ENCODE measurements at places on chromosomes 4 and X.

- DNase-seq, result no peak
Observed at GRCh38 chr4:24328711-24329110, 255.6 kb downstream of the DHX15 start.

GRCh38 chr4:8708401-8709021, 115.9 kb downstream of the CPZ start:
- DNase-seq, result no peak

DNA sequence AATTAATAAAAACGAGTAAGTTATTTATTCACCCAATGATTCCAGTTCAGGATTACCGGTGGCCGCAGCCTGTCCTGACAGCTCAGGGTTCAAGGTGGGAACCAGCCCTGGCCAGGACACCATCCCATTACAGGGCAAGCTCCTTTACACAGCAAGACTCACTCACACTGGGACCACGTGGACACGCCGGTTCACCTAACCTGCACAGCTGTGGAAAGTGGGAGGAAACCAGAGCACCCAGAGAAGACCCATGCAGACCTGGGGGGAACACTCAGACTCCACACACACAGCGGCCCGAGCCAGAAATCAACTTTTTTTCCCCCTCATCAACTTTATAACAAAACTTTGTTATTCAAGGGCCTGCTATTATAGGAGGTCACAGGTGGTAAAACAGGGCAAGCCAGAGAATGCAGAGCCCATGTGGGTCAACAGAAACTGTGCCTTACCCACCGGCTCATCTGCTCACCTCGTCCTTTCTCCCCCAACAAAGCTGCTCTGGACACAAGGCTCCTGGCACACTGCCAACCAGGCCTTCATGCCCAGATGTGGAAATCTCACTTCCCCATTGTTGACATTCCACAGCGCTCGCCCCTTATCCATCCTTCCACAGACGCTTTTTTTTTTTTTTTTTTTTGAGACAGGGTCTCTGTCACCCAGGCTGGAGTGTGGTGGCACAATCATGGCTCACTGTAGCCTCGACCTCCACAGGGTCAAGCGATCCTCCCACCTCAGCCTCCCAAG, 8.0 kb upstream of the ODAPH start:
- no peak for DNase-seq

DNA sequence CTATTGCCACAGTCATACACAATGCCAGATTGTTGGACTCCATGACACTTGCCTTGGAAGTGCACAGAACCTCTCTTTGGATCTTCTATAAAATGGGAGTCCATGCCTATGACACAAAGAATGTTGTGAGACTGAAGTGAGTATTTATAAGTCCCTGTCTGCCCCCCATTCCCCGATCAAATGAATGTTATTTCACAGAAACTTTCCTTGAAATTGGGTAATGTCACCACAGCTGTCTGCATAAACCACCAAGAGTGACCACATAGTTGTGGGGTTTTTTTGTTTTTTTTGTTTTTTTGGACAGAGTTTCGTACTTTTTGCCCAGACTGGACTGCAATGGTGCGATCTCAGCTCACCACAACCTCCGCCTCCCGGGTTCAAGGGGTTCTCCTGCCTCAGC, 27.1 kb upstream of the REST start:
- DNase-seq, result no peak

GRCh38 chrX:74924449-74925224, 615 bp downstream of the NEXMIF start:
- DNase-seq, result peak; percentile 3

DNA sequence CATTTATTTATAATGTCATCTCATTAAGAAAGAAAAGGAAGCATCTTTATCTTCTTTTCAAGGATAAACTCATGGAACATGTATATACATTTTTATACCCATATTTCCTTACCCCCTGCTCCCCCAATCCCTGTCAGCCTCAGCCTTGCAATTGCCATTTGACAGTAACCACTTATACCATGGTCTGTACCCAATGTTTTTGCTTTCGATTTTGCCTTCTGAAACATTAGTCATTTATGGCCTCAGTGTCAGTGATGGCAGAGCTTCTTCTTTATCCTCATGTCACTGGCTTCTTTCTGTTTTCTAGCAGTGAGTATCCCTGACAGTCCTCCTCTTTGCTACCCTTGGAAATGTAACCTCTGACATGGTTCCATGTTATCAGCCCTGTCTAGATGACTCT, 228.4 kb downstream of the SPRY1 start:
- no peak for DNase-seq

DNA sequence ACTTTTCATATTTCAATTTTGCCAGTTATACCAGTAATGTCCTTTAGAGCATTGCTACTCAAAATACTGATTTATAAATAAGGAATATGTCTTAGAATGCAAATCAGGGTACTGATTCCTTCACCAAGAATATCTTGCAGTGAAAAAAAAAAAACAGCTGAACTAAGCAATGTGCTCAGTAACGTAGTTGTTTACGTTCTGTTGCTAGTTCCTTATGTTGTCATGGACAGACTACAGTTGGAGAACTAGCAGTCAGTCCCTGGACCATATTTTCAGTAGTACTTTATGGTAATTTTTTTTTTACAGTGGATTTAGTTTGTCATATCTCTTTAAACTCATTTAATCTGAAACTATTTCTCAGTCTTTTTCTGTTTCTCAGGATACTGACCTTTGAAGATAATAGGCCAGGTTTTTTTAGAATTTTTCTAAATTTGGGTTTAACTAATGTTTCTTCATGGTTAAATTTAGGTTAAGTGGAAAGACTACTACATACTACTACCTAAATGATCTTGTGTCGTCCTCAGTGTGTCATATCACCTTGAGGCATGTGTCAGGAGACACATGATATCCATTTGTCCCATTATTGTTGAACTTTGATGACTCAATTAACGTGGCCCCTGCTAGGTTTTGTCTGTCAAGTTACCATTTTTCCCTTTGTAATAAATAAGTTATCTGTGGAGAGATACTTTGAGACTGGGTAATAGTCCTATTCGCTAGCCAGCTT, 21.0 kb downstream of the SMARCAD1 start:
- DNase-seq, result no peak

DNA sequence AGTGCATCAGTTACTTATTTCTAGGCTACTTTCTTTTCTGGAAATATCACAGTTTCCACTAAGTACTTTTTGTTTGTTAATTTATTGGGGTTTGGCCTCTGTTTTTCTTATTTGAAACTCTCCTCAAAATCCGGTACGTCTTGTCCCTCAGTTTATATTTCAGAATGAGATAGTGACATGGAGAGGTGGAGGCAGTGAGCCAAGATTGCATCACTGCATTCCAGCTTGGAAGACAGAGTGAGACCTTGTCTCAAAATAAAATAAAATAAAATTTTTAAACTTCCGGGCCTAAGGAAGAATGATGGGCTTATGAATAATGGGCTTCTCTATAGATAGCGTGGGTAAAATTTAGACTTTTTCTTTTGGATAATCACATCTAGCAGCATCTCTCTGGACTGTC, 567.8 kb downstream of the TRIML1 start:
- DNase-seq, result no peak

DNA sequence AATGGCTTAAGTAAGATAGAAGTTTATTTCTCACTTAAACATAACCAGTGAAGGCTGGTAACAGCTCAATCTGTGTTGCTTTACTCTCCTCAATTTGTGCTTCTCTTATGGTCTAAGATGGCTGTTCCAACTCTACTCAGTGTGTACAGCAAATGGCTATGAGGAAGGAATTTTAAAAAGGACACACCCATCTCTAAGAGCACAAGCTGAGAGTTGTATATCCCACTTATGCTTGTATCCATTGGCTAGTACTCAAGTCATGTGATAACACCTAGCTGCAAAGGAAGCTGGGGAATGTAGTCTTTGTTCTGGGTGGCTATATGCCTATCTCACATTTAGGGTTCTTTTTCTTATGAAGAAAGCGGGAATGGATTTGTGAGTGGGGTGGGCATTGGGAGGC, 63.3 kb downstream of the GPAT3 start:
- no peak for DNase-seq

- DNase-seq, result no peak
Observed at GRCh38 chr4:6020613-6021012, 2.4 kb upstream of the C4orf50 start.

DNA sequence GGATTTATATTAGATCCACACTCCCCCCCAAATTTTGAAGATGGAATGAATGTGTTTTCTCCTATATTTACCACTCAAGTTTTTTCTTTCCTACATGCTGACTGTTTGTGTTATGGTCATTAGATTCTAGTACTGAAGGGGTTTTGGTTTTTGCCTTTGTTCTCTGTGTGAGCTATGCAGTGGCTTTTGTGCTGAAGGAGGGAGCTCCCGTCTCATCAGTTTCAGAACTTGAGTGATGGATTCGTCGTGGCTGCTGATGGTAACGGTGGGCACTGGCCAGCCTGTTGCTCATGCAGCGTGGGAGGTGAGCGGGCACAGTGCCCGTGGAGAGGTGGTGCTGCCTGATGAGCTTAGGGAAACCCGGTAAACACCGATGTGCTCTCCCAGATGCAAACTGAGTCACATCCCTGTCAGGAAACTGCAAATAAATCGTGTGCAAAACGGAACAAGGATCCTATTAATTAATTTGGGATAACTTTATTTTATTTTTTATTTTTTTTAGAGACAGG, 101.5 kb downstream of the SORBS2 start:
- DNase-seq, result no peak

Data from T follicular helper cell (primary cell).